Activated CD4-positive, alpha-beta T cell treated with anti-CD3 and anti-CD28 coated beads for 4 hours (primary cell): ENCODE measurements at places on chromosomes 11 and 22.

DNA sequence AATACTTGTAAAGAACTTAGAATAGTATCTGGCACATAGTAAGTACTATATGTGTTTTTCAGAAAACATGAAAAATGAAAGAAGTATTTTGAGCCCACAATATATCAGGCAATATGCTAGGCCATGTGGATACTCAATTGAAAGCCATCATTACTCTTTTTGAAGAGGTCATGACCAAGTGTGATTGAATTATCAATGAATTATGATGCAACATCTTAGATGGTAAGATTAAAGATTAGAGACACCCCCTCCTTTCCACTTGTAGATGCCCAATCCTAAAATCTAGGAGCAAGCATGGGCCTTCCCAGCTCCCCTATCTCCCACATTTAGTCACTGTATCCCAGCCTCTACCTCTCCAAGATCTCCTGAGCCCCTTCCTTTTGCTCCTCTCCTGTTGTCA is 154.4 kb downstream of the ETS1 start:
- DNase-seq, result no peak

DNA sequence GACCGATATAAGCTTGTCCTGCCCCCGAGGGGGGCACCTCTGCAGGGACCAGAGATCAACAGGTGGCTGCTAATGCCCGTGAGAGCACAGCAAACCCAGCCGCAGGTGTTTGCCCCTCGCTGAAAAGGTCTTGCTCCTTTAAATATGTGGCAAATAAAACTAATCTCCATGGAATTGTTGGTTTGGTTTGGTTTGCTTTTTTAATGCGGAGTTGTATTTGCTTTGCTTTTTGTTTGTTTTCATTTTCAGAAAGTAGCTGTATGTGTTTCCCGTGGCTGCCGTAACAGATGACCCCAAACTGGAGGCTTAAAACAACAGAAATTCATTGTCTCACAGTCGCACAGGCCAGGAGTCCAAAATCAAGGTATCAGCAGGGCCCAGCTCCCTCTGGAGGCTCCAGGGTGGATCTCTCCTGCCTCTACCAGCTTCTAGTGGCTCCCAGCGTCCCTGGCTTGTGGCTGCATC is 93.0 kb downstream of the CELSR1 start:
- DNase-seq, result no peak

DNA sequence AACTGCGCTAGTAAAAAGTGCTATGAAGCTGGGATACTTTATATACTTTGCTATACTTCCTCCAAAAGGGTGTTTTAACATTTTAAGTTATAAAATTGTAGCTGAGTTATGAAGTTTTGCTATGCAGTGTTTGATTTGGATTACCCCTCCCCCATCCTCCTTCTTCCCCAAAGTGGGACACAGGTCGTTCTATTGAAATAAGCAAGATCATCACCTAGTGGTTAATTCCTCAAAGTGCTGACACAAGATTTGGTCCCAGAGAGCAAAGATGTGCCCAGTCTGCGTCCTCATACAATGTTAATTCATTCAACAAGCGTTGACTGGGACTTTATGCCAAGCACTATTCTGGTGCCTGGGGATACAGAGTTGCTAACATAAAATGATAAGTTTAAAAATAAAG is 78.5 kb downstream of the SPON1 start:
- no peak for DNase-seq

DNA sequence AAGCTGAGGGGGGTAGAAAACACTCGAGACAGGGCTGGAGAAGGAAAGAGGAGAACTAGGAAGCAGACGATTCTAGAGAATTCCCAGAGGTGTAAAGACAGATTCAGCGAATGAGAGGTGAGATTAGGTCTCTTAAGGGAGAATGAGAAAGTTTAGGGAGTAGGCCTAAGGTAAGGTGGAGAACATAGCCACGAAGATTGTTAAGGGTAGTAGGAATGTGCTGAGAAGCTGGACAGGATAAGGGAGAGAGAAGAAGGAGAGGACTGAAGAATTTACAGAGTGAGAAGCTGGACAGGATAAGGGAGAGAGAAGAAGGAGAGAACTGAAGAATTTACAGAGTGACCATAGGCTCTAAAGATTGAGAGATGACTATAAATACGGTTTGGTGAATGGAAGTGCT is 908 bp downstream of the PPME1 start:
- no peak for DNase-seq

- no peak for DNase-seq
Observed at GRCh38 chr11:32018672-32019071, 72.2 kb upstream of the RCN1 start.

GRCh38 chr22:42695294-42695693 is 25.4 kb downstream of the A4GALT start:
- DNase-seq, result no peak

DNA sequence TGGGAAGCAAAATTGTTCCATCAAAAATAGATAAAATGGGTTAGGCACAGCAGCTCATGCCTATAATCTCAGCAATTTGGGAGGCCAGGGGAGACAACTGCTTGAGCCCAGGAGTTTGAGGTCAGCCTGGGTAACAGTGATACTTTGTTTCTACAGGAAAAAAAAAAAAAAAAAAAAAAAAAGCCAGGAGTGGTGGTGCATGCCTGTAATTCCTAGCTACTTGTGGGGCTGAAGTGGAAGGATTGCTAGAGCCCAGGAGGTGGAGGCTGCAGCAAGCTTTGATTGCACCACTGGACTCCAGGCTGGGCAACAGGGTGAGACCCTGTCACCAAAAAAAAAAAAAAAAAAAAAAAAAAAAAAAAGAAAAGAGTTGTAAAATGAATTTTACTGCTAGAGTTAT is 49.6 kb downstream of the KIF18A start:
- no peak for DNase-seq

DNA sequence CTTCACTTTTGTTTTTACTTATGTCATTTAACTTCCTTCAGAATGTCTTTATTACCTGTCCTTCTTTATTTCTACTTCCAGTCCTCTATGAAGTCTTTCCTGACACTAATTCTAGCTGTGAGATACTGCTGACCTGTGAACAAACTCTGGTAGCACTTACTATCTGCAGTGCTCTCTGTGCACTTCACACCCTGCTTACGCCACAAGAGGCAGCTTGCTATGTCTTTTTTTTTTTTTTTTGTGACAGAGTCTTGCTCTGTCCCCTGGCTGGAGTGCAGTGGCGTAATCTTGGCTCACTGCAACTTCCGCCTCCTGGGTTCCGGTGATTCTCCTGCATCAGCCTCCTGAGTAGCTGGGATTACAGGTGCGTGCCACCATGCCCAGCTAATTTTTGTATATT is 10.7 kb downstream of the STIM1 start:
- no peak for DNase-seq

- DNase-seq, result no peak
Observed at GRCh38 chr11:134333946-134334345, 2.2 kb downstream of the GLB1L2 start.

DNA sequence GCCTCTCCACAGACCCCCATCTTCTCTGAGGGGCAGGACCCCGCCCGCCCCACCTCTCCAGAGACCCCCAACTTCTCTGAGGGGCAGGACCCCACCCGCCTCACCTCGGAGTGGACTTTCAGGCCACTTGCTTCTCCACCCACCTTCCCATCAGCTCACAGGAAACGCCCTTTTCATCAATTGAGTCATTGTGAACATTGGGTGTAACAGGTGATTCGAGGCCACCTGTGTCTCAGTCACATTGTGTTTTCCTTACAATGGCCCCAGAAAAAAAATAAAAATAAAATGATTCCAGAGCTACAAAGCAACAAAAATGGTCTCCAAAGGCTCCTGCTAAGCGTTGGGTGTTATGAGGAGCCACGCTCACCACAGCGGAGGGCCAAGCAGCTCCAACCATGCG is 36.0 kb downstream of the BRD1 start:
- no peak for DNase-seq

DNA sequence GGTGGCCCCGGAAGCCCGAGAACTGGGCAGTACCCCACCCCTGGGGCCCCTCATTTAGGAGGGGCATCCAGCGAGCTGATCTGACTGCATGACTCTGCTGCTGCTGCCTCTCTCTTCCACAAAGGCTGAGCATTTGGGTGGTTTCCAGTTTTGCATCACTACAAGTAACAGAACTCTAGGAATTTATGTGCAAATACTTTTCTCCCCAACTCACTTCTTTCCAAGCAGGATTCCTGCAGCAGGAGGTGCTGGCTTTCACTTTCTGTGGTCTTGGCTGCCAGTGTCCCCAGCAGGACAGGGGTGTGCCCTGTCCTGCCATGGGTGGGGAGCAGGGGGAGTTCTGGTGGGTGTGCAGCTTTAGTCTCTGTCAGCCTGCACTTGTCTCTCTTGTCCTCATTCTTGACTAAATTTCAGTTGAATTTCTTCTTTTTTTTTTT is 21.2 kb downstream of the UPB1 start:
- no peak for DNase-seq

DNA sequence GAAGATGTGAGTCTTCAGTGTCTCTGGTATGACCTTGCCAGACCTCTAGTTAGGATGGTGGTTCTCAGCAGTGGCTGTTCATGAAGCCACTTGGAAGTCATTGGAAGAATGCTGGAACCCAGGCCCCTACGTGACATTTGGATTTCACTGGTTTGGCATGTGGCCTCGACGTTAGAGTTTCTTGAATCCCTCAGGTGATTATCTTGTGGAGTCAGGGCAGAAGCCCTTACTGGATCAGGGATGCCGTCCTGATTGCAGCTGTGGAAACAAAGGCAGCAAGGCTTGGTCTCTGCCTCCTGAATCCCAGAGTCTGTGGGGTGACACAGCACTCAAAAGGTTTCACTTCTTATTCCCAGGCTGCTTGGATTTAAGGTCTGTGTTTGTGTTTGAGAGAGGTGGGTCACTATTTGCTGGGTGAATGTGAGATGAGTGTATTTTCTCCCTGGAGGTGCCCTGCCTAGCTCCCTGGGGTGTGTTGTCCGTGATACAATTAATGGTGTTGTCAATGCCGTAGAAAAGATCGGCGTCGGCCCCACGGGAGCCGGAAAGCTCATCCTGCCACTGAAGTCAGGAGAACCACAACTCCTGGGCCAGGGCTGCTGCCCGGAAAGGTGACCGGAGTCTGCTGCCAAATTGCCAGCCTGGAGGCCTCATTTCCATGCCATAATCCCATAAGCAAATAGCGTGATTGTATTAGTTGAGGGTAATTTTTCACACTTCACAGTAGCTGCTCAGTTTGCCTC is 939.0 kb downstream of the BRD1 start:
- DNase-seq, result no peak

GRCh38 chr11:13772223-13773046 is 104.0 kb downstream of the FAR1 start:
- DNase-seq, result peak; percentile 49

DNA sequence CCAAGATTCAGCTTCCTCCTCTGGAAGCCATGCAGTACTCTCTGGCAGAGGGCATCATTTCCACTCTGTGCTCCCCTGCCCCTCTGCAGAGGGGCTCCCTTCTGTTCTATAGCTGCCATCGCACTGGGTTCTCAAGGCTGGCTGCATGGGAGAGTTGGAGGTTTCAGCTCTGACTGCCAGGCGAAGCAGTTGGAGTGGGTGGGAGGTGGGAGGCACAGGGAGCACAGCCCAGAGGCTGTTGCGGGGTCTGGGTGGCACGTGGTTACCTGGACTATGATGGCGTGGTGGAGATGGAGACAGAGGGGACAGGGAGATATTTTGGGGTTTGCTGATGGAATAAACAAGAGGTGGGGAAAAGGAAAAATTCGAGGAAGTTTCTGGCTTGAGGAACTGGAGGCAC is 4.8 kb downstream of the PMM1 start:
- no peak for DNase-seq

- DNase-seq, result no peak
Observed at GRCh38 chr11:6305297-6305696, 15.0 kb downstream of the CAVIN3 start.

DNA sequence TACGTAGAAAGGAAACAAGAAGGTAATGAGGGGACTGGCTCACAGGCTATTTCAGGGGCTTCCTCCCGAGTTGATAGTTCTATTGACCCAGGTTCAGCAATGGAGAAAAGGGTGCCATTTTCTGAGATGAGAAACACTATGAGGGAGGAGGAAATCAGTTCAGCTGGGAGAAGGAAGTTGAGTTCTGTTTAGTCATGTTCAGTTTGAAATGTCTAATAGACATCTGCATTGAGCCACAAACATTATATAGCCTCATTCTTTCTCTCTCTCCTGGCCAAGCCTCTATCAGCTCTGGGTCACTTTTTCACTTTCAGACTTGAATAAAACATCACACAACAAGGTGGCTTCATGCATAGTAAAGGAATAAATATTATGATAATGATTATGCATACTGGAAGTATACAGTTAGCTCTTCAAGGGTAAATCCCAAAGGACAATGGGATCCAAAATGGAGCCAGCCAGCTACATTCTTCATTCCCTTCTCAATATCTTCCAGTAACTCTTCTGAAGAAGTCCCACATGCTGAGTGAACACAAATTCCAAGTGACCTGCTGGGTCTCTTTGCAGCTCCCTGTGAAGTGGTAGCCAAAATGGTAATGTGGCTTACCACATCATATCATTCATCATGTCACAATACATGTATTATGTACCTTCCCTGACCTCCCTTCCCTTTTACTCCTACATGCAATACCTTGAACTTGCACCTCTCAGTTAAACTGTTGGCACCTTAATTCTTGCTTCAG is 80.9 kb upstream of the CD44 start:
- DNase-seq, result no peak

DNA sequence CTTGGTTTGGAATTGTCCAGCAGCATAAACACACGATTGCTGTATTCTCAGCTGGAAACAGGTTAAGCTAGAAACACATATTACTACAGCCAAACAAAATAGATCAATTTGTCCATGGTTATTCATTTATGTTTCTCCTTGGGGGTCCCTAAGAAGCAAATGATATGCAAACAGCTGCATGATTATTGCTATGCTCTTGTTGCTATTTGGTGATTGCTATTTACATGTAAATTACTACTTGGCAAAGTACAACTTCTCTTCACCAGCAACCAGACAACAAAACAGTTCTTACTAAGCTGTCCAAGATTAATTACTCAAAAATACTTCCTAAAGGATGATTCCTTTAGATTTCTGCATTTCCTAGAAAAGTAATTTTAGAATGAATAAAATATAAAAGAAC is 567.9 kb upstream of the ARHGAP42 start:
- DNase-seq, result no peak

- DNase-seq, result no peak
Observed at GRCh38 chr11:64063777-64064176, 28.0 kb downstream of the FLRT1 start.

DNA sequence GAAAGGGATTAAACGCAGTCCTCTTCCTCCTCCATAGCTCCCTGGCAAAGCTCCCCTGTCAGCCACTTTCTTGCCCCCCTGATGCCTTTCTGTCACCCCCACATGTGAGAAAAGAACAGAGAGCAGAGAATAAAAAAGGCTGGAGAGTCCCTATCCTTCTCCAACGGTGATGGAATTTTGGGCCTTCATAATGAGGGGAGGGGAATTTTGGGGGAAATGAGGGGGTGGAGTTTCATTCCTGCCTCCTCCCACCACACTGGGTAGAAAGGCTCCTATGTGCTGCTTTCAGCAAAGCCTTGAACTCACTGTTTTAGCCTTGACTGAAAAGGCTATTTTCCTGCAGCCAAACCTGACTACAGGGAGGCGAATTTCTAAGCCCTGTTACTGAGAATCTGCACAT is 59.3 kb downstream of the C11orf58 start:
- DNase-seq, result no peak

- DNase-seq, result no peak
Observed at GRCh38 chr22:47607486-47607885, 845.0 kb downstream of the TBC1D22A start.

GRCh38 chr11:59141673-59142460 is 789 bp upstream of the FAM111A start:
- DNase-seq, result no peak

GRCh38 chr22:44823396-44823795 is 71.0 kb downstream of the ARHGAP8 start:
- no peak for DNase-seq
